ENCODE measurements at places on chromosomes 7 and 10. TPM values are rescaled to one million over a fixed set of nuclear protein-coding genes. Genes with fewer than 3 reads are reported as not detected.

UPK3B gene
- total RNA-seq = not detected

OR2A7 gene
- 0.20 TPM for total RNA-seq

EN2 gene
- 0.37 TPM for total RNA-seq

PRLHR gene
- total RNA-seq = not detected

CHAT gene
- total RNA-seq = not detected

GCK gene
- total RNA-seq = 0.69 TPM

TFPI2 gene
- 87.4 TPM for total RNA-seq

RAB11FIP2 gene
- total RNA-seq = 12.6 TPM

Data from cardiac ventricle fibroblast (primary cell).